ENCODE measurements at places on chromosomes 4 and X.

DNA sequence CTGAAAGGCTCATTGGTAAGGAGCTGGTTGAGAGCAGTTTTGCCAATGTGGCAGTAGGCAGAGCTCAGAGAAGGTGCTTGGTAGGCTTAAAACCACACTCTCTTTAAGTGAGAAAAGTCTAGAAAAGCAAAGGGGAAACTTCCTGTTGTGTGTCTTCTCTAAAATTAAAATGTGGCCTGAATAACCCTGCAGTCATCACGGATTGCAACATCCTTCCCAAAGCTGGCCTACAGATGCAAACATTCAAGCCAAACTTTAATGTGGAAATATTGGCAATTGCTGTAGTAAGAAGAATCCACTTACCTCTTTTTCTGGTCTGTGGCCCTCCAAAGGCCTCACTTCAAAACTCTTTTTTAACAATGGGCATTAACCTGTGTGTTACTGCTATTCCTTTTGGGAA, 348.5 kb downstream of the OPHN1 start:
- DNase-seq: no peak

- DNase-seq: no peak
These were observed 8.4 kb upstream of the PRSS12 start for GRCh38 chr4:118361192-118361591.

DNA sequence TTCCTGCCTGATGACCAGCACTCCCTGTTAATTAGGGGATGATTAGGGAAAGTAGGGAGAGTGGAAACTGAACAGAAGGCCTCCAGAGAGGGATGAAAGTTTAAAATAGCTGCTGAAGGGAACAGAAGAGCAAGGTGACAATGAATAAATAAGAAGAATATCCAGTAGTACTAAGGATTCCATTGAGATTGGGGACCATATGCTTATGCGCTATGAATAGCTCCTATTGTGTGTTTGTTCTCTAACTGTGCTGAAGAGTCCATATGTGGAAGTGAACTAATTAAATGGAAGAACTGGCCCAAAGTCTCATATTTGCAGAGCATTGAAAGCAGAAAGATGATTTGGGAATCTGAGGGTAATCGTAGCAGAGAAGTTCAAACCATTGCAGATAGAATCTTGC, 137.0 kb downstream of the PRSS12 start:
- DNase-seq: no peak

DNA sequence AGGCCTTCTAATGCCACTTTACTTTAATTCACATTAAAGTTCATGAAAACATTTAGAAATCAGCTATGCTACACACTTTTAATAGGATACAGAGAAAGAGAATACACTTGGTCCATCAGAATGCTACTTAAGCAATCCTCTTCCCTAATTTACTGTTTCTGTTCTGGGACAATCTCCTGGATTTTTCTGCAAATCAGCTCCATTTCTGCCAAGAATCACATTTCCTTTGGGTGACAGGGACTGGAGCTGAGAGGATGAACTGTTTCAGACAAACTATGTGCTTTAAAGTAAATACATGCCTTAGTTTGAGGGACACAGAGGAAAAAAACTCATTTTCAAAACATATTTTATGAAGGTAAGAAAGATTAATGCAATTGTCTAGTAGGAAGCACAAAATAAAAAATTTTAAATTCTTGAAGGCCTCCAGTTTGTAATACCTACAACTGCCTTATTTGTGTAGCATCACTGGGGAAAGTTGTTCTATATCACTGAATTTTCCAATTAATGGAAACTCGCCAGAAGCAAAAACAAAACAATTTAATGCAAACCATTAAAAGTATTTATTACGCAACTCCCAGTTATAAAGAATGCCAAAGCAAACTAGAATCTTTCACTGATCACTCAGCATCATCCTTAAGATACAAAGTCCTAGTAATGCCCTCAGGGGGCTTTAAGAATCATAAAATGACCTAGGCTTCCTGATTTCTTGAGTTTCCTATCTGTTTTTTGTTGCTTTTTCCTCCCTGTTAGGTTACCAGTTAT, 36.3 kb downstream of the BCLAF3 start:
- DNase-seq: no peak

GRCh38 chr4:32140636-32141035, 1420.5 kb downstream of the PCDH7 start:
- no peak for DNase-seq

DNA sequence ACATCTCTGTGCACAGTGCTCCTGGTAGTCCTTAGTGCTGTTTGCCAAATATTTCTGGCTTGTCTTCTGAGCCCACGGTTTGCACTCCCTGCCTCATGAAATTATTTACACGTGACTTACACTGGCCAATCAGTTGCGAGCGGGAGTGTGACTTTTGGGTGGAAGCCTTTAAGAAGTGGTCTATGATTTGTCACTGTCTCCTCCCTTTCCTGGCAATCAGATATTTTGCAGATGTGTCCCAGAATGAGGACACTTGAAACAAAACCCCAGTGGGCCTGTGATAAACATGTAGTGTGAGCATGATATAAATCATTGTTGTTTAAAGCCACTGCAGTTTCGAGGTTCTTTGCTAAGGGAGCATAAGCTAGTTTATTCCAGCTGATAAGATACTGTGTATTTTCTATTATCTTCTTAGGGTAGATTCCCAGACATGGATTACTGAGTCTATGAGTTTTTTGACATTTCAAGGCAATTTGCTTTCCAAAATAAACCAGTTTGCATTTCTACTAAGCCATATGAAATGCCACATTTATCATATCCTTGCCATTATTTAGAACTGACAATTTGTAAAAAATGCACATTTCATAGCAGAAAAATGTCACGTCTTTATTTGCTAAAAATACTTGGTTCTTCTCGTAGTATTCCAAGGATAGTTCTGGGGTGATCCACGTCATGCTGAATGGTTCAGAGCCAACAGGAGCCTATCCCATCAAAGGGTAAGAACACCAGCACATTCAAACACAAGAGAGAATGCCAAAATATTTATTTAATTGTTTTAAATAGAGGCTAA, 12.0 kb downstream of the BST1 start:
- no peak for DNase-seq

DNA sequence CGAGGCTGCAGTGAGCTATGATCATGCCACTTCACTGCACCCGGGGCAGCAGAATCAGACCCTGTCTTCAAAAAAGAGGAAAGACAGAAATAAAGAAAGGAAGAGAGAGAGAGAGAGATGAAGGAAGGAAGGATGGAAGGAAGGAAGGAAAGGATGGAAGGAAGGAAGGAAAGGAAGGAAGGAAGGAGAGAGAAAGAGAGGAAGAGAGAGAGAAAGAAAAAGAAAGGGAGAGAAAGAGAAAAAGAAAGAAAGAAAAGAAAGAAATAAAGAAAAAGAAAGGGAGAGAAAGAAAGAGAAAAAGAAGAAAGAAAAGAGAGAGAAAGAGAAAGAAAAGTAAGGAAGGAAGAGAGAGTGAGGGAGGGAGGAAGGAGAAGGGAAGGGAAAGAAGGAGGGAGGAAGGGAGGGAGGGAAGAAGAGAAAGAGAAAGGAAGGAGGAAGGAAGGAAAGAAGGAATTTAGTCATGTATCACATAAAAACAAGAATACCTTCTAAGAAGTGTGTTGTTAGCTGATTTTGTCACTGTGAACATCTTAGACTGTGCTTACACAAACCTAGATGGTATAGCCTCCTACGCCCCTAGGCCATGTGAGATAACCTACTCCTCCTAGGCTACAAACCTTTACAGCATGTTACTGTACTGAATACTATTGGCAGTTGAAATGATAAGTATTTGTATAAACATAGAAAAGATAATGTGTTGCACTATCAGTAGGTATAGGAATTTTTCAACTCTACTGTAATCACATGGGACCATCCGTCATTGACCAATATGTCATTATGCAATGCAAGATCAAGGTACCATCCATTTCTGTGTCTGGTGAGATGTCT, 17.4 kb upstream of the AFF1 start:
- no peak for DNase-seq

GRCh38 chr4:6340446-6341015, 70.9 kb downstream of the WFS1 start:
- no peak for DNase-seq

- no peak for DNase-seq
These were observed 41.7 kb downstream of the DCUN1D4 start for GRCh38 chr4:51884606-51885005.

DNA sequence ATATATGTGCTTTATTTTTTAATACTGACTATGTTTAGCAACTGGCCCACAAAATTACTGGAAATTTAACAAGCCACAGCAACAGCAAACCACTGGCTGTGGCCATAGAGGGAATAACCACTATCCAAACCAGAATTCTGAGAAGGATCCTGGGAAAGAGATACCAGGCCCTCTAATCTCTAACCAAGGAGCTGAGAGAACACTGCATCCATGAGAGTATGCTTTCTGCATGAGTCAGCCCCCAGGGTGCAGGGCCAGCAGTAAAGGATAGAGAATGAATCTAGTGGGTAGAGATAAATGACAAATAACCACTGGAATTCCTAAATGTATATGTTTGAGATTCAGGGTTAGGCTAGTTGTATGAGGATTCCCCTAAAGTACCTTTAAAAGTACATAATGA, 221.8 kb downstream of the KIT start:
- no peak for DNase-seq

DNA sequence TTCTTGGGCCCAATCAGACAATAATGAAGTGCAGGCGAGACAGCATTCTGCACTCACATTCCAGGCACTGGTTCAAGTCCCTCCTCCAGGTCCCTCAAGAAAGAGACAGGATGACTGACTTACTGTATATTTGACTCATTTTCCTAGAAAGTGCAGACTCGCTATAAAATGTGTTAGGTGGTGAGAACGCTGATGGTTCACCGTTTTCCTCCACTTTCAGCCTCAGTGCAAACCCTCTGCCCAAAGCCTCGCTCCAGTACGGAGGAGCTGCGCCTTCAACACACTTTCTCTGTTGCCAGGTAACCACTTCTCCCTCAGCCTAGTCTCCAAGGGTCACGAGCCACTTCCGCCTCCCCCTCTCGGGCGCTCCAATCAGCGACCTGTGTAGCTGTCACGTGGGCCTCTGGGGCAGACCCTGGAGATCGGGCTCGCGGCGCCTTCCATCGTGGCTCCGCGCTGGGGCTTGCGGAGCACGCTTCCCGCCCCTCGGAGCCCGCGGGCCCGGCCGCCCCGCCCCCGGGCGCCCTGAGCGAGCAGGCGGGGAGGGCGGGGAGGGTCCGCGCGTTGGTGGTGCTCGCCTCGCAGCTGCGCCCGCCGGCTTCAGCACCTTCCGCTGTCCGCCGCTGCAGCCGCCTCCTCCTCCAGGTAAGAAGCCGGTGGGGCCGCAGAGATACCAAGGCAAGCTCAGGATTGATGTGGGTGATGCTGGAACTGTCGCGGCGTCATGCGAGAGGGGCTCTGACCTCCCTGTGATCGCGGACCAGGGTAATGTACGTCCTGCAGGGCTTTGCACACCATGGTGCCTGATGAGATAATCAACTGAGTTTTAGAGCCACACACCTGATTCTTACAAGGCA, at the start of gene WDR17:
TSS of gene WDR17 (plus strand) at position 407 of the 857 bp plus-strand sequence. CDS start 45,740 bp downstream, outside the sequence.
- peak; percentile 65 for DNase-seq

DNA sequence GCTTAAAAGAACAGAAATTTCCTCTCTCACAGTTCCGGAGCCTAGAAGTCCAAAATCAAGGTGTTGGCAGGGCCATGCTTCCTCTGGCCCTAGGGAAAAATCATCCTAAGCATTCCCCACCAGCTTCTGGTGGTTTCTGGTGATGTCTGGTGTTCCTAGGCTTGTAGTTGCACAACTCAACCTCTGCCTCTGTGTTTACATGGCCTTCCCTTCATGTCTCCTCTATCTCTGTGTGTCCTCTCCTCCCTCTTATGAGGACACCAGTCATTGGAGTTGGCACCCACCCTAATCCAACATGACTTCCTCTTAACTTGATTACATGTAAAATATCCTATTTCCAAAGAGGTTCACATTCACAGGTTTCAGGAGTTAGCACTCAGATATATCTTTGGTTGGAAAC, 15.4 kb downstream of the LRP2BP start:
- DNase-seq: no peak

- DNase-seq: peak; percentile 44
These were observed 4.0 kb downstream of the EFNB1 start for GRCh38 chrX:68832516-68833447.

DNA sequence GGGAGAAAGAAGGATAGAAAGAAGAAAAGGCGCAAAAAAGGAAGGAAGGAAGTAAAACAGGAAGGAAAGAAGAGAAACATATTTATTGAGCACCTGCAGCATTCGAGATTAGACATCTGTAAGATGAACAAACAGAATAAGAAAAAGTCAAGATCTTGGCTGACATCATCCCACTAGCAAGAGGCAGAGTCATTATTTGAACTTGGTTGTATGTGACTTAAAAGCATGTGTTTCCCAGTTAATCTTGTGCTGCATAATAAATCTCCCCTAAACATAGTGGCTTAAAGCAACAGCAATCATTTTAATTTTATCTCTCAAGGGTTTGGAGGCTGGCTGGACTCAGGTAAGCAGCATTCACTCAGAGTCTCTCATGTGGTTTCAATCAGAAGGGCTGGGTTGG, 38.5 kb upstream of the COX7B2 start:
- DNase-seq: no peak

GRCh38 chr4:172871381-172871780, 297.2 kb upstream of the GALNT7 start:
- no peak for DNase-seq

GRCh38 chr4:121030711-121031110, 41.6 kb downstream of the NDNF start:
- DNase-seq: no peak

- DNase-seq: no peak
These were observed 42.4 kb upstream of the NOCT start for GRCh38 chr4:138972956-138973801.

GRCh38 chrX:12494400-12495138, 296.6 kb upstream of the PRPS2 start:
- no peak for DNase-seq

DNA sequence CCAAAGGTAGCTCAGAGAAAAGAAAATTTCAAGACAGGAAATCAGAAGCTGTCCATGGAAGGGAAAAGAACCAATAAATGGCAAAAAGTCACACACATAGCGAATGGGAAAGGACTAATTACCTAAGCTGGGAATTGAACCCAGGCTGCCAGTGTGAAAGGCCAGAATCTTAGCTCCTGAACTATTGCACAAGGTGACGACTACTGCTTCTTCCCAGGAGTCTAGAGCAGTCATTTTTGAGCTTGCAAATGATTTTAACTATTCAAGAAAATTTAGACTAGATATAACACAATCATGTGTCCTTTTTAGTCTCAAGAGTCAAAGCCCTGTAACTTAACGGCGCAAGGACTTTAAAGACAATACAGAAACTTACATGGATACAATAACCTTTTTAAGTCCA, 34.1 kb upstream of the ZNF81 start:
- DNase-seq: no peak

- no peak for DNase-seq
These were observed 18.6 kb upstream of the FRMD7 start for GRCh38 chrX:132146456-132146855.

DNA sequence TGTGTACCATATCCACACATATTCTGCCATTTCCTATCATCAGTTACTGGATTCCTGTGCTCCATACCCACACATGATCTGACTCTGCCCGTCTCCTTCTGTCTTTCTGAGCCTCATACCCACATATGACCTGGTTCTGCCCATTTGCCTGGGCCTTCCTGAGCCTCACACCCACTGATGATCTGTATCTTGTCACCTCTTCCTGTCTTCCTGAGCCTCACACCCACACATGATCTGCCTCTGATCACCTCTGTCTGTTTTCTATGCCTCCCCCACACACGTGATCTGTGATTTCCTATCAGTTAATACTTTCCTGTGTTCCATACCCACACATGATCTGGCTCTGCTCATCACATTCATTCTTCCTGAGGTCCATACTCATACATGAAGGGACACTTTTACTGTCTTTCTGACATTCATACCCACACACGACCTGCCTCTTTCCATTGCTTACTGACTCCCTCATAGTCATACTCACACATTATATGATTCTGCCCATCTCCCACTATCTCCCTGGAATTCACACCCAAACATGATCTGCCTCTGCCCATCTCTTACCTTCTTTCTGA, 32.5 kb downstream of the SCML1 start:
- no peak for DNase-seq

Data from natural killer cell treated with Interleukin-12 subunit alpha and Interleukin-12 subunit beta and Interleukin-15 and Interleukin-18, amount 100 ng/mL, for 72 hours (primary cell).